ENCODE measurements at places on chromosomes 4 and X. TPM values are rescaled to one million over a fixed set of nuclear protein-coding genes. Genes with fewer than 3 reads are reported as not detected.
A peak's percentile ranks its signal among the peaks of the same experiment; 100 is the strongest.

The SSX4B gene
- total RNA-seq, result not detected

GRCh38 chr4:152431291-152431690 is 104.6 kb downstream of the FBXW7 start:
- DNase-seq, result no peak

DNA sequence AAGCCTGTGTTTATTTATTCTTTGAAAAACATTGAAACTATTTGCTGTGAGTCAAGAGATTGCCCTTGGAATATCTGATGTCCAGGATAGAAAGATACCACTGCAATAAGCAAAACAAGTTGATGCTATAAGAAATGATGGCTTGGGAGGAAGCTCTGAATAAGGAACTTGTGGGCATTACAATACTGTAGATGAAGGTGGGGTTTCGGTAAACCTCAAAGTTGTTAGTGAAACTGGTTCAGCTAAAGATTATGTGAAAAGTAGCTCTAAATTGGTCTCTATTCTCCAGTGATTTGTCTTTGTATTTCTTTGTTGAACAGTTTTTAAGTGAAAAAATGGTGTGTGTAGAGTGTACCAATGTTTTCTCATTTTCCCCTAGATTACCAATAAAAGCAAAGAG is 128.7 kb downstream of the AKAP4 start:
- no peak for DNase-seq

The PRDM8 gene
- 4.4 TPM for total RNA-seq

GRCh38 chrX:134660627-134661026 is 2.4 kb upstream of the PLAC1 start:
- DNase-seq, result peak; percentile 24

DNA sequence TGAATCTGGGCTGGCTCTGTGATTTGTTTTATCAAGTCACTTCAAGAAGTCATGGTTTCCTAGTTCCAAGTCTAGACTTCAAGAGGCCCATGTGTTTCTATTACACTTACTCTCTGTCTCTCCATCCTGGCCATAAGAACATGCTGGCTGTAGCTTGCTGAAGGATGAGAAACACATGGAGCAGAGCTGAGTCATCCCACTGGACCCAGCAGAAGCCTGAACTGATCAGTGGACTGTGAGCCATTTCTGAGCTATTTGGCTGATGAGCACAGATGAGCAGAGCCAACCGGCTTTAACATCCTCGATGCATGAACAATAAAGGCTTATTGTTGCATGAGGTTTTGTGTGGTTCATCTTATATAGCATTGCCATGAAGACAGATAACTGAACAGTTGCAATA is 290.6 kb upstream of the BOD1L1 start:
- peak; percentile 99 for DNase-seq

DNA sequence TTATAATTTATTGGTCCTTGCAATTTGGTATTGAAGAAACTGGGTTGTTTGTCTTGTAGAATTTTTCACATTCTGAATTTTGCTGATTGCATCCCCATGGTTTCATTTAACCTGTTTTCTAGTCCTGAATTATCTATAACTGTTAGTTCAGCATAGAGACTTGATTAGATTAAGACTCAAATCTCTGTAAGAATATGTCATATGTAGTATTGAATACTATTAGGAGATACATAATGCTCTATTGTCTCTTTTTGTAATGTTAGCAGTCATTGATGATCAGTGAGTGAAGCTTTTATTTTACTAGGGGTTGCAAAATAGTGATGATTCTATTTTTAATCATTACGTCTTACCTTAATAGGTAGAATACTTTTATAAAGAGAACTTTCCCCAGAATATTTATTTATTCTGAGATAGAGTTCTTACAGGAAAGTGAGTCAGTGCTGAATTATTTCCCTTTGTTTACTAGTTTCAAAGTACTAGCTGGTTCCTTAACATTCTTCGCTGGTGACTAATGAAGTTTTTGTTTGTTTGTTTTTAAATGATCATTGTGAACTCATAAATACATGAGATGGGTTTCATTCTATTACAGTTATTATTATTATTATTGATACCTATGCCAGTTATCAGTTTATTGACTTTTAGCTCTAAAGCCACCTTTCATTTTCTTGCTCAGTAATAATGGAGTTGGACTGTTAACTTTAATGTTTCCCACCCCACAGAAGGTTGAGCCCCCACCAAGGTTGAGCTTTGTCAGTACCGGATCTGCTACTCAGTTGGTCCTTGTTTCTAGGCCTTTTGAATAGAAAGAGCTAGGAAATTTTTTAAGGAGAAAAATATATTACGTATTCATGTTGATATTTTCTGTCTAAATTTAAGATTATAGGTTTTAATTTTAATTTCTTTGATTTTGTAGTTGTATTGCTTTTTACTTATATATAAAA is 102.3 kb downstream of the LARP1B start:
- peak; percentile 64 for DNase-seq
